ENCODE measurements at places on chromosomes 5 and 9. TPM values are rescaled to one million over a fixed set of nuclear protein-coding genes. Genes with fewer than 3 reads are reported as not detected.

The ZNF483 gene
- total RNA-seq: 230 TPM

The AGXT2 gene
- not detected for total RNA-seq

The MSMP gene
- not detected for total RNA-seq

The INSL4 gene
- not detected for total RNA-seq

The MED22 gene
- 35.3 TPM for total RNA-seq

The LCN15 gene
- 2.4 TPM for total RNA-seq

The PLPP7 gene
- total RNA-seq: 26.5 TPM

The EQTN gene
- 0.86 TPM for total RNA-seq
